ENCODE measurements at places on chromosomes 4 and X.

DNA sequence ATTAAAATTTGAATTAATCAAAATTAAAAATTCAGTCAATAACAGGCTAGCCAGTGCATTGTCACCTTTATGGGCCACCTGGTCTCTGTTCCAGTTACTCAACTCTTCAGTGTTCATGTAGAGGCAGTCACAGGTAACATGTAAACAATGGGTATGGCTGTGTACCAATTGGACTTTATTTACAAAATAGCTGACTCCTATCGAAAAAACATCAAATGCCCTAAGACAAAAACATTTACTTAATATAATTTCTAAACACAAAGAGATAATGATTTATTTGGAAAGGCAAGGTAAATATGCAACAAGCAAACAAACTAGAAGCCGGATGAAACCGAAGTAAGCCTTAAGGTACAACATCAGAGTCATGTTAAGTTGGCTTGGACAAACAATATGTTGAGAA is 8.8 kb downstream of the TMEM150C start:
- no peak for DNase-seq

- no peak for DNase-seq
Observed at GRCh38 chrX:19007868-19008267, 24.0 kb upstream of the PHKA2 start.

GRCh38 chr4:78031417-78031950 is 25.6 kb upstream of the FRAS1 start:
- peak; percentile 0 for DNase-seq

DNA sequence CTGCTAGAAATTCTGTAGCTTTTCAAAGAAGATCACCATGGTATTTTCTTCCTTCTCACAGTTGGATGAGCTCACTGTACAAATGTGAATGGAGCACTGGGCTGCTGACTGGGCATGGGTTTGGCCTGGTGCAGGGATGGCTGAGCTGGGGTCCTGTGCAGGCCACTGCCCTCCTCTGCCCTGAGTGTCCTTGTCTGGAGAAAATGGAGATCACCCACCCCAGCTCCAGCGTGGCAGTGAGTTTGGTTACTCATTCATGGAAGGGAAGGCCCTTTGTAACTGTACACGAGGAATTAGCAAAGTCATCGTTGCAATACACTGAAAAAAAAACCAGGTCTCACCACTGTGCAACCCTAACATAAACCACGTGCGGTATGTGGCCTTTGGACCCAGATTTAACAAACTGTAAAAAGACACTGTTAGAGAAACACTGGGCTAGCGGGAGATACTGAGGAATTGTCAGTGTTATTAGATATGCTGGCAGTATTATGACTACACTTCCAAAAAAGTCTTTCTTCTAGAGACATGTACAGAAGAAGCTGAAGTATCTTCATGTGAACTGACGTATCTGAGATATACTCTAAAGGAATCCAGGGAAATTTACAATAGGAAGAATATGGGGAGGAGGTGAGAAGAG is 16.1 kb upstream of the TBC1D14 start:
- DNase-seq = no peak

- peak; percentile 81 for DNase-seq
Observed at GRCh38 chr4:54322818-54323417, 93.8 kb downstream of the PDGFRA start.

DNA sequence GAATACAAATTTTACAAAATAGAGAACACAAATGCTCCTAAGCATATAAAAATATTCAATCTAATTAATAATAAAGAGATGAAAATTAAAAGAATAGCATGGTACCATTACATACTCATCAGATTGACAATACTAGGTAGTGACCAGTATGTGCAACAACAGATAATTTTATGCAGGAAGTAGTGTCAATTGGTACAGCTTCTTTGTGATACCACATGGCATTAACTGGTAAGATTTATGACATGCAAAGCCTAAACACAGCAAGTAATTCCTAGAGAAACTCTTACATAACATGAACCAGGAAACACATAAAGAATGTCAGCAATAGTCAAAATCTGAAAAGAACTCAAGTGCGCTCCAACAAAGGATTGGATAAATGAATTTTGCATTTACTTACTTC is 26.3 kb downstream of the CXCL2 start:
- no peak for DNase-seq

DNA sequence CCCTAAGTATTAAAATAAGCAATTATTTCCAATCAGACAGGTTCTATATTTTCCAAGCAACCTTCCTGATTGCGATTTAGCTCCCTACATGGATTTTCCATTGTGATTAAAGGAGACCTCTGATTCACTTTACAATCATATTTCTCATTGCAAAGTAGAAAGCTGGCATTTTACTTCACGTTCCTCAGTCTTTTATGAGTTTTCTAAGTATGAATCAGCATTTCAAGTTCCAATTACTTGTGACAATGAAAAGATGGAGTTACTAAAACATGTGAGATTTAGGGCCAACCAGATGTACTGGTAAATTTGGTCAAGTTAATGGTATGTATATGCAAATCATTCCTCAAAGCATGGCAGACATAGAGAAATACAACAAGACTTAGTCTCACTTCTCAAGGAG is 206.2 kb downstream of the KCNIP4 start:
- no peak for DNase-seq

DNA sequence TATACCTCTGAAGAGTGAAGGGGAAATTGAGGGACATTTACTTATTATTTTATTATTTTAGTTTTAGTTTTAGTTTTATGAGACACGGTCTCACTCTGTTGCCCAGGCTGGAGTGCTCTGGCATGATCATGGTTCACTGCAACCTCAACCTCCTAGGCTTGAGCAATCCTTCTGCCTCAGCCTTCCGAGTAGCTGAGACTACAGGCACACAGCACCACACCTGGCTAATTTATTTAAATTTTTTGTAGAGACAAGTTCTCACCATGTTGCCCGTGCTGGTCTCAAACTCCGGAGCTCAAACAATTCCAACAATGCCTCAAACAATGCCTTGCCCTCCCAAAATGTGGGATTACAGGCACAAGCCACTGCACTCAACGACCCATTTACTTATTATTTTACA is 68.4 kb upstream of the BMP2K start:
- DNase-seq = no peak

DNA sequence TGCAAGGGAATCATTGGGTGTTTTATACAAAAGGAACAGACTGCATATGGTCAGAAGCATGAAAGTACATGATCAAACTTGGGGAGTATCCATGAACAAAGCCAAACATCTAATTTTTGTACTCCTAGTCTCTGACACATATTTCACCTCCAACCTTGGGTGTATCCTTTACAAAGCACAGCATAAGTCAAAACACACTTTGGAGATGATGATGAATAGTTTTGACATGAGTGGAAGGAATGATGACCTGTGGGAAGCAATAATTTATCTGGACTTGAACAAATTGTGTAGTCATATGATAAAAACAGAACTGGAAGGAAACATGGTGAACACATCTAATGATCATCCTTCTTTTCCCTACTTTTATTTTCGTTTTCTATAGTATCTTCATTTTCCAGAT is 108.7 kb upstream of the PLS3 start:
- DNase-seq = no peak

GRCh38 chr4:144905286-144905685 is 192.7 kb downstream of the ANAPC10 start:
- no peak for DNase-seq

- DNase-seq = peak; percentile 78
Observed at GRCh38 chr4:114729068-114729738, 130.6 kb downstream of the UGT8 start.

DNA sequence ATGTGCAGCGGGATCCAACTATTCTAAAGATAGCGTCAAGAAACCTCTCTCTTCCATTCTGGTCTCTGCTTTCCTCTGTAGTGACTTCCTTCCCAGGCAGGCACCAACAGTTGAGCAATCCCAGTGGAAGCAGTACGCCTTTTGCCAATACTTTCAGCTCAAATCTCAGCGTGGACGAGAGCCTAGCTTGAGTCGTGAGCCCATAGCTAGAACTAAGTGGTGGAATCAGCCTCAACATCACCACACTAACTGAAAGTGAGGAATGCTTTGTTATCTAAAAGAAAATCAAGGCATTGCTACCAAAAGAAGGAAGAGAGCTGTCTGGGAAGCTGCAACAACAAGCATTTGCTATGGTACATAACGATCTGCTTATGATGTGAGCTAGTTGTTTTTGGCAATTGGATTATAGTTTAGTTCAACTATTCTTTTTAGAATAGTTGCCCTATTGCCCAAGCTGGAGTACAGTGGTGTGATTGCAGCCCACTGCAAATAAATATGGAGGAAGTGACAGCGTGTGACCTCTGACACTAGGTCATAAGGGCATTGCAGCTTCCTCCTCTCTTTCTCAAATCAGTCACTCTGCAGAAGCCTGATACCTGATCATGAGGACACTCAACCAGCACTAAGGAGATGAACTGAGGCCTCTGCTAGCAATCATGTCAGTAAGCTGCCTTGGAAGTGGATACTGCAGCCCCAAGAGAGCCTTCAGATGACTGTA is 24.7 kb upstream of the FRYL start:
- no peak for DNase-seq

GRCh38 chrX:121836000-121836399 is 788.6 kb downstream of the GLUD2 start:
- no peak for DNase-seq

- DNase-seq = no peak
Observed at GRCh38 chr4:146450524-146450923, 71.2 kb downstream of the SLC10A7 start.

DNA sequence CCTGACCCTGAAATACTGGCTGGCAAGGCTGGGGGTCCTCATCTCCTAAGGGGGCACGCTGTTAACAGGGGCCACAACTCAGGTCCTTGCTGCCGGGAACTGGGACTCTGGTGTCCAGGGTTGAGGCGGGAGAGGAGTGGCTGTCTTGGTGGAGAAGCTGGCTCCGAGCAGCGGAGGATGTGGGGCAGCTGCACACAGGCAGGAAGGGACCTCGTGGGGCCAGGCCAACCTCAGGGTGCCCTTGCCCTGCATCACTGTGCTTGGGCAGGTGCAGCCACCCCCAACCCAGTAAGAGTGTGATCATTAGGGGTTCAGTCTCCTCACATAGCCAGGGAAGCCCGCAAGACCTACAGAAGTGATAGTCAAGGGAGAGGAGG is 12.6 kb upstream of the PDE6B start:
- DNase-seq = no peak

DNA sequence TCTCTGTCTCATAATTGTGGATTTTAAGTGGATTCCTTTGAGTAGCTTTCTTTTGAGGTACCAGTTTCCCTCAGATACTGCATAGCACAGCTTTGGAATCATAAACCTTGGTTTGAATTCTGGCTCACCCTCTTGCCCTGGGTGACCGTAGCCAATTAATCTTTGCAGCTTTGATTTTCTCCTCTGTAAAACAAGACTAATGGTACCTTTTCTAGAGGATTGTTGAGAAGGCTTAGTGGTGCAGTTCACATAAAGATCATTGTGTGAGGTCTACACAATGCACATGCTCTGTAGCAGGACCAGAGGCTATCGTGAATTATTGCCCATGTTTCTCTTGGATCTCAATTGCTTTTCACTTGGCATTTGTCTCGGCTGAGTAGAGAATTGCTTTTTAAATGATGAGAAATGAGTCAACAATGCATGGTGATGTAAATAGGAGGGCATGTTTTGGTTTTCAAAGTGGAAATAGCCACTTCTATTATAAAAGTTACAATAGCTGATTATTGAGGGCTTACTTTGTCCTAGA is 47.9 kb downstream of the TMEM131L start:
- no peak for DNase-seq

DNA sequence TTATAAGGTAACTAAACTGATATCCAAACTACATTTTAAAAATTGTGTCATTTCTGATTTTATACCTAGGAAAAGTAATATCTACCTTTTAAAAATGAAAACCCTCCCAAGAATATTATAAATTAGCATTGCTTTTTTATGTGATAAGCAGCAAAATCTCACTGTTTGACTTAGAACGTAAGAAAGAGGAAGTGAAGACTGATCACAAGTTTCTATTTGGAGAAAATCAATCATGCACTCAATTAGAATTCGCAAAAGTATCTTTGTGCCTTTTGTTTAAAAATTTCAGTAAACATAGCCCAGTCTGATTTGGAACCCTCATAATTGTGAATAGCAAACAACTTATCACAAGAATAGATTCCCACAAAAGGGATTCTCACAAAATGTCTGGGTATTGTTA is 142.7 kb downstream of the TENM3 start:
- no peak for DNase-seq

DNA sequence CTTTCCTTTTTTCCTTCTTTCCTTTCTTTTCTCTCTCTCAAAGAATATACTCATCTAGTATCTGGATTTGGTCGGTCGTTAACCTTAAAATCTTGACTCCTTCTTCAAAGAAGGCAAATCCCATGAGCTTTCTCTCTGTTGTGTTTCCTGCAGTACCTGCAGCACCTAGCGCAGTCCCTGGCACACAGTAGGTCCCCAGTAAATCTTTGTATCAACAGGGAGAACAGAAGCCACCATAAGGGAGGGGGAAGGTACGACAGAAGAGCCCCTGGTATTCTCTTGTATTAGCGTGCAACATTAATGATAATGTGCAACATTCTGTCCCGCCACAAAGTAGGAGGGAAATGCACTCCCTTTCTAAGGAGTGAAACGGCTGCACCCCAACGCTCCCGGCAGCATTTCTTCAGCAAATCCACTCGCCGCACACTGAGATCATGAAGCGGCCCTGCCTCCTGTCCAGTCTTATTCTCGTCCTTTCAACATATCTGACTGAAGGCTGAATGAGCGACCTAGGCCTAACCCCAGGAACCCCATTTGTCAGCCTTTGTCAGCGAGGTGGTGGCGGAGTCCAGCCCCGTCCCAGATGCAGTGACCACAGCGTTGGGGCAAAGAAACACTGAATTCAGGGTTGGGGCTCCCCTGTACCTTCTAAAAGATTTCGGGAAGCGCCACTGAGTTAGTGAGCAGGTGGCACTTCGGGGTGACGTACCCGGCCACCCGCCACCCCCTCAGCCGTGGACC is 133.7 kb downstream of the AMELX start:
- no peak for DNase-seq

DNA sequence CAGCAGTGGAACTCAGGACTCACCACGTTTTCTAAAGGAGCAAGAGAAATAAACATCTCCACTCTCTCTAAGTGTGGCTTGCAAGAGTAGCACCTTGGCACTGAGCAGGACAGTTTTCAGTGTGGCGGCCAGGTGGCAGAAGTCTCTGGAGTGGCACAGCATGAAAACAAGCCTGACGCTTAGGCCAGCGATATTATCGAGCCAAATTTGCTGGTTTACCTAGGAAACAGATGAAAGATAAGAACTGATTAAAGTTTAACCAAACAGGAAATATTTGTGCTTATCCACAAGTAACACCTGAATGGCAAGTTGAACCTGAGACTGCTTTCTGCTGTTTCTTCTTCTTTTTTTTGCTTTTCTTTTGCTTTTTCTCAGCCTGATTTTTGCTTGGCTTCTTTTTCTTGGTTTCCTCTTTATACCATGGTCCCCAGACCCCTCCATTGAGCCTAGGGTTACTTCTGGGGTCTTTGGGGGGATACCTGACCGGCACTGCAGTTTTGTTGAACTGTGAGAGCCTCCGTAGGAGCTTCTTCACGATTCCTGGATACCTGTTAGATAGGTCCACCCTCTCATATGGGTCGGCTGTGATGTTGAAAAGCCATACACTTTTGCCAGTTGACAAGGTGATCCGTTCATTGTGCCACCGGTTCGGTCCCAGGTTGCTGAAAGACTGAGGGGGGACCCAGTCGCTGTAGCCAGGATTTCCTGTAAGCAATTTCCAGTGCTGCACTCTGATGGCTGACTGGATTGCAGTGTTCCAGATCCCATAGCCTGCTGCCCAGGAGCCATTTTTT is 77.3 kb downstream of the ARSJ start:
- peak; percentile 25 for DNase-seq
